LNCaP clone FGC (cell line): ENCODE measurements at places on chromosomes 1 and 21.

DNA sequence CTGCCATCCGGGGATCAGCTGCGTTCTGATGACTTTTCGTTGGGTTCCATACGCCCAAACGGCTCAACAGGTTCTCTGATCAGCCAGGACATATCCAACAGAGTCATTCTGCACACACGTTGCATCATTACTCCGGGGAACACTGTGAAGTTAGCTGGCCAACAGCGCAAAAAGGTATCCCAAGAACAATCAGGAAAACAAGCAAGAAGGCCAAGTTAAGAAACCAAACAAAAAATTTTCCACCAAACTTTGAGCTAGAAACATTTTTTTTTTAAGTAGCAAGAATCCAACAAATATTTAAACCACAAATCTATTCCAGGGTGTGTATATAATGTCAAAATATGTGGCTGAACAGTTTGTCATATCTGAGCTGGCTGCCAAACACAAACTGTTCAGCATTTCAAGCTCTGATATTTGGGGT, 29.2 kb downstream of the NID1 start:
- DNase-seq: no peak

- no peak for DNase-seq
Measured at GRCh38 chr21:45356251-45356650, 48.7 kb upstream of the COL18A1 start.

- DNase-seq: no peak
Measured at GRCh38 chr1:104621221-104621620, 871.5 kb downstream of the AMY1C start.

- DNase-seq: no peak
Measured at GRCh38 chr1:232110281-232111090, 483.9 kb downstream of the DISC1 start.

GRCh38 chr1:151720554-151720953, 768 bp upstream of the RIIAD1 start:
- DNase-seq: no peak

DNA sequence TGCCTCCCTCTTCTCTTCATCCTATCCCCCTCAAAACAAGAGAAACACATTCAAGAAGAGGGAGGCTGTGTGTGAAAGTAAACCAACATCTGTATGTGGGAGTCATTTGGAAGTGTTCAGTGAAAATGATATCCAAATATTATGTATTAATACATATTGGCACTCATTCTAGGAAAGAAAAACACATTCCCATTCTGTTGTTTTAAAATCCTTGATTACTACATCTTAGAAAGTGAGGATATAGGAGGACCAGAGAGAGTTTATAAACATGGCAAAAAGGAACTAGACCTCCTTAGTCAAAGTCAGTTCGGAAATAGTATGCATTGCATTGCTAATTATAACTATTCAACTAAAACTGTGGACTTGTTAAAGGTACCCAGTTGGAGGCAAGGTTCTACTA, 786.6 kb downstream of the ADGRL2 start:
- no peak for DNase-seq
